ENCODE measurements at places on chromosomes 2 and 18. TPM values are rescaled to one million over a fixed set of nuclear protein-coding genes. Genes with fewer than 3 reads are reported as not detected.

DNA sequence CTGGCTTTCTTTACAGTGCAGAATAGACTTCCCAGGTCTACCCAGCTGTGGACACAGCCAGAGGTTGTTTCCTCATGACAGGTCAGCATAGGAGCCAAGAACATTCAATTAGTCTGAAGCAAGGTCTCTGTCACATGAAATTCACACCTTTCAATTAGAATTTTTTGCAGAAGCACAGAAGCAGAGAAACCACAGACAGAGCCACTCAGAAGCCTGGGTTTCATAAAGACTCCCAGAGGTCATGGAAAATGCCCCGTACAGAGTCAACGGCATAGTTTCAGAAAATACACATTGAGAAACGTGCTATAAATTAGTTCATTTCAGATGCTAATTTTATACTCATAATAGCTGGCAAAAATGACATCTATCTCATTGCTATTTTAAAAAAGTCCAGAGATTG, 87.0 kb upstream of the TMEM200C start:
- peaks cover 3% of the 10 kb centered on the region for H3K4me1 ChIP-seq
- no peak for DNase-seq
- no peak overlapping the region for H3K4me3 ChIP-seq
- no peak overlapping the region for H3K27ac ChIP-seq
- H3K27me3 ChIP-seq, result no peaks in the 10 kb centered on the region
- no peaks in the 10 kb centered on the region for H3K36me3 ChIP-seq

GRCh38 chr18:28152354-28152753, 24.6 kb downstream of the CDH2 start:
- no peak overlapping the region for H3K4me3 ChIP-seq
- H3K4me1 ChIP-seq, result no peaks in the 10 kb centered on the region
- H3K36me3 ChIP-seq, result no peaks in the 10 kb centered on the region

Gene IL1B
- not detected for total RNA-seq

DNA sequence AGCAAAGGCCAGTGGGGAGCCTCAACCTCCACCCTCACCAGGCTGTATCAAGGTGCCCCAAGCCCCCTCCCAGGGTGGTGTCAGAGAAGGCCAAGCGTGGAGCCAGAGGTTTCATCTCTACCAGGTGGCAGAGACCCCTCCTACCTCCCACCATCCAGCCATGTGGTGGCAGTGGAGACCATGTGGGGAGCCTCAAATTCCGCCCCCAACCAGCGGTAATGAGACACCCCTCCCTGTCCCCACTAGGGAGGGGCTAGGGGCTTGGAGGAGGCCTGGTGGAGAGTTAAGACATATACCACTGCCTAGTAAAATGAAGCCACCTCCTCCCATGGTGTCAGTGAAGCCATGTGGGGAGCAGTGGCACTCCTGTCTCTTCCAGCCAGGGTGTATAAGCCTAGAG, 24.4 kb upstream of the YPEL5 start:
- H3K4me1 ChIP-seq, result peaks cover under 1% of the 10 kb centered on the region
- H3K27me3 ChIP-seq, result peaks cover 3% of the 10 kb centered on the region
- H3K36me3 ChIP-seq, result no peaks in the 10 kb centered on the region
- H3K4me3 ChIP-seq, result no peak overlapping the region
- no peak overlapping the region for H3K27ac ChIP-seq

Gene CHRNA1
- not detected for total RNA-seq
